Lower lobe of right lung (tissue), 2 donors: ENCODE measurements at places on chromosomes 5 and 9.

GRCh38 chr9:77018058-77018968 is 1.1 kb upstream of the FOXB2 start:
- no peak for DNase-seq

DNA sequence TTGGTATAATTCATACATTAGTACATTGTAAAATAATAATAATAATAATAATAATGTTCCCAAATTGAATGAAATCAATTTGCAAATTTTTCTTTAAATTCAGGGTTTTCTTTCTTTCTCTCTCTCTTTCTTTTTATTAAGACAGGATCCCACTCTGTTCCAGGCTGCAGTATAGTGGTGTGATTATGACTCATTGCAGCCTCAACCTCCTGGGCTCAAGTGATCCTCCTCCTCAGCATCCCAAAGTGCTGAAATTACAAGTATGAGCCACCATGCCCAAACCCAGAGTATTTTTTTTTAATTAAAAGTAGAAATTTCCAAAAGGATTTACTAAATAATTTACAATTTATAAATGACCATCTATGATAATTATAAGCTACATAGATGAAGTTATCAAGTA is 117.7 kb downstream of the HOMER1 start:
- no peak for DNase-seq

DNA sequence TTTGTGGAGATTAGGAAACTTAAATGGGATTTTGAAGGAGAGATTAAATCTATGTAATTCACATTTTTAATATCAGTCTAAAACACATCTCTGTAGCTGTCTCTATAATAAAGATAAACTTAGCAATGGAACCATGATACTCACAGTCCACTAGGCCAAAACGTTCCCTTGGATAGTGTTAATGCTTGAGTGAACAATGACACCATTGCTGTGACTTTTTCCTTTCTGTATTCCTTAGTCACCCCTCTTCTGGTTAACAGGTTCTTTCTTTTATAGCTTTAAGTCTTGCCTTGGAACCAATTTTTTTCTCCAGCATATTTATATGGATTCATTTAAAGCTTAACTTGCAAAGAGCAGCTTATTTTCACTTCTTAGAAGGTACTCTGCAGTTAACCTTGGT is 63.3 kb downstream of the INSL6 start:
- DNase-seq = no peak

DNA sequence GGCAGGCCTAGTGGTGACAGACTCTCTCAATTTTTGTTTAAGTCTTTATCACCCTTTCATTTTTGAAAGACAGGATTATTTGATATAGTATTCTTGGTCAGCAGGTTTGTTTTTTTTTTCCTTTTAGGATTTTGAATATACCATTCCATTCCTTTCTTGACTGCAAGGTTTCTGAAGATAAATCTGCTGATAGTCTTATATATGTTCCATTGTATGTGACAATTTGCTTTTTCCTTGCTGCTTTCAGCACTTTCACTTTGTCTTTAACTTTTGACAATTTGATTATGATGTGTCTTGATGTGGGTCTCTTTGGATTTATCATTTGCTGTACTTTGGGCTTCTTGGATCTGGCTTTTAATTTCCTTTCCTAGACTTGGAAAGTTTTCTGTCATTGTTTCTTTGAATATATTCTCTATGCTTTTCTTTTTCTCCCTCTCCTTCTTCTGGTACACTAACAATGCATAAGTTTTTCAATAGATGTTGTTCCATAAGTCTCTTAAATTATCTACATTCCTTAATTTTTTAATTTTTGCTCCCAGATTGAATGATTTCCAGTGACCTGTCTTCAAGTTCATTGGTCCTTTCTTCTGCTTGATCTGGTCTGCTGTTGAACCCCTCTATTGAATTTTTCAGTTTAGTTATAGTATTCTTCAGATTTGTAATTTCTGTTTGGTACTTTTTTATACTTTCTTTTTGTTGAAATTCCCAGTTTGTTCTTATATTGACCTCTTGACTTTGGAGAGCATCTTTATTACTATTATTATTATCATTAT is 14.6 kb upstream of the FBXW2 start:
- DNase-seq = no peak

DNA sequence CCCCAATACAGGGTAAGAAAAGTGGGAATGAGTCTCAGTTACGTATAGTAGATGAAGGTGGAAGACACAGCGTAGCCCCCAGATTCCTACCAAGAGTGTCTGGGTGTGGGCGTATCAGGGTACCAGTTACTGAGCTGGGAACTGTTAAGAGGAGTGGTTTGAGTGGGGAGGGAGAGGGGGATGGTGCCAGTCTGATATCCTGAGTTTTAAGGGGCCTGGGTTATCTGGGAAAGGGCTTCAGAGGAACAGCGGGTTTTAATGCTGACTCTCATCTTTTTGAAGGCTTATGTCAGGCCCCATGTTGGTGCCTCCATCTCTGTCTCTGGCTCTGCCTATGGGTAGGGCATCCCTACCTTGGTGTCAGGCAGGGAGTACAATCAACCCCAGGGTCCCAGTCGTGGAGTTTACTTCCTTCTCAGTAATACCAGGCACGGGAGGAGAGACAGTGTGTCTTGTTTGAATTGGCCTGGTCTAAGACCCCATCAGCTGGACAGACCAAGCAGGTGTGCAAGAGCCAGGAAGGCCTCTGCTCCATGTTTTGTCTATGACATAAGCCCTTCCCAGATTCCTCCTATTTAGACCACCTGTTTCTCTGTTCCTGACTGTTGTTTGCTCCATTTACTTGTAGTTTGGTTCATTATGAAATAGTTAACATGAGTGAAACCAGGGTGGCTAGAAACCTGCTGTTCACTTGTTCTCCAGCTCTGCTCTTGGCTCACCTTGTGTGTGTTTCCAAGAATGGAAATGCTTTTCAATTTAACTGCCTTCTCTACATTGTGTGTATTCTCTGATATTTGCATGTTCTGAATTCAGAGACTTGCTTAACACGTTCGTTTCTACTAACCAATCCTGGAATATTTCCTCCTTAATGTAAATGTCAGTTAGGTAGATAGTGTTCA is 125.6 kb downstream of the DAB2IP start:
- DNase-seq = no peak

- DNase-seq = no peak
Measured at GRCh38 chr5:148458036-148458888, 74.5 kb downstream of the FBXO38 start.

- DNase-seq = no peak
Measured at GRCh38 chr5:60903356-60903755, 41.5 kb downstream of the ERCC8 start.

DNA sequence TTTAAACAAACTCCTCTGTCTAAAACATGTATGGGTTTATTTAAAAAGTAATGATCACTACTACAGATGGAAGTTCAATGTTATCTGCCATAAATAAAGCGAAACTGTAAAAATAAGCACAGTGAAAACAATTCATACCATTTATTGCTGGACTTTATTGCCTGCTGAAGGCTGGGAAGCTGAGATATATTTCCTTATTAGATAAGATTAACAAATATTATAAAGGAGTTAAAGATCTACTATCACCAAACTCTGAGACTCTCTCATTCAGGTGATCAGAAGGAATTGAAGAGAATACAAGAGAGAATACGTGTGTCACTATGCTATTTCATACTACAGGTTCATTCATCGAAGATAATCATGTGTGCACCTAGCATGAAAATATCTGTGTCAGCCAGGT is 190.9 kb upstream of the ATP10B start:
- DNase-seq = no peak

DNA sequence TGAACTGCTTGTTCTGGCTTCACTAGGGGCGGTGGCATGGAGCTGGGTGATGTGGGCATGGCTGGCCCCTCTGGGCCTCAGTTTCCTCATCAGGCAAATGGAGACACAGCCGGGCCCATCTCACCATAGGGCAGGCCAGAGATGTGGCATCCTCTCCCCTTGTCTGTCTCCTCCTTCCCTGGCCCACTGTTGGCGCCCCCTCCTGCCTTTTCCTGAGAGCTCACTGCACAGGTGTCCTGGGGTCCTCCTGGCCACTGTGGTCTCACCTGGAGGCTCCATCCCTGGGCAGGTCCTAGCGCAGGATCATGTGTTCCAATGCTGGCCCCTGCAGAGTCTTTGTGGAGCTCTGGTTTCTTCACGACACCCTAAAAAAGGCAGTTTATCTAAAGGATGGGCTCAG is 53.5 kb downstream of the NEK6 start:
- DNase-seq = no peak

DNA sequence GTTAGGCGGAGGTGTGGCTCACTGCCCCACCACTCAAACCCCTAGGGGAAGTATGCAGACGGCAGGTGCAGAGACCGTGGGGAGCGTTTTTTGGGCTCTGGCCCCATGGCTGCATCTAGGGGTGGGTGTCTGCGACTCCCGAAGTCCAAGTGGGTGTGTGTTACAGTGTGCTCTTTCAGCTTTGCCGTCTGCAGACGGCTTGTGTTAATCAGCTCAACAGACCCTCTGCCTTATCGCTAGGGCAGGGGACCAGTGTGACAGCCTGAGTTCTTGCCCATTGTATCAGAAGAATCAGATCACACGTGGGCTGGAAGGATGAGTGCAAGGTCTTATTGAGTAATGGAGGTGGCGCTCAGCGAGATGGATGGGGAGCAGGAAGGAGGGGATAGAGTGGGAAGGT is 162.8 kb downstream of the ENC1 start:
- no peak for DNase-seq

DNA sequence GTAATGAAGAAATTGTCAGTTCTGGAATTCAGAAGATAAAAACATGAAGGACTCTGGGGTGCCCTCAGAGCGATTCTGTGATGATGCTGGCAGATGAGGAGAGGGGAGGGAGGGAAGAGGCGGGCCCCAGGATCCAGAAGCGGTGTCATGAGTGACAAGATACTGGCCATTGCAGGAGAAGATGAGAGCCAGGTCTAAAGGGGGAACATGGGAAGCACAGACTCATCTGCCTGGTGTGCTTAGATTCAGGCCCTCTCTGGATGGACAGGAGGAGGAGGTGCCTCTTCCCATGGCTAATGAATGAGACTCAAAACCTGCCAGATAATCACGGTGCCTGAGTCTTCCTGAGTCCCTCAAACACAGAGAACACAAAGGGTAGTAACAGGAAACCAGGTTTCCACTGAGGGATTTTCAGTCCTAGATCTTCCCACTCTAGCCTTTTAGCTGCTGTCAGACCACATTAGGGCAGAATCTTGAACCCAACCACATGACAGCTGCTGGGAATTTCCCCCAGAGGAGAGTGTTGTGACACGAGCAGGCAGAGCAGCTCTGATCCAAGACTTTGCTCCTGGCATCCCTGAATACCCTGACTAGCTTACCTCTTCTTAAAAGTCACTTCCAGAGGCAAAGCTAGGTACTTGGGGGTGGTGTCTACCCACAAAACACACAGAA is 28.2 kb upstream of the HSPA9 start:
- DNase-seq = no peak

- DNase-seq = no peak
Measured at GRCh38 chr9:79256691-79257213, 315.0 kb upstream of the TLE4 start.

GRCh38 chr9:88090151-88090581 is 48.1 kb downstream of the SPATA31C2 start:
- DNase-seq = no peak

GRCh38 chr9:107033966-107034365 is 171.0 kb downstream of the ZNF462 start:
- DNase-seq = no peak

DNA sequence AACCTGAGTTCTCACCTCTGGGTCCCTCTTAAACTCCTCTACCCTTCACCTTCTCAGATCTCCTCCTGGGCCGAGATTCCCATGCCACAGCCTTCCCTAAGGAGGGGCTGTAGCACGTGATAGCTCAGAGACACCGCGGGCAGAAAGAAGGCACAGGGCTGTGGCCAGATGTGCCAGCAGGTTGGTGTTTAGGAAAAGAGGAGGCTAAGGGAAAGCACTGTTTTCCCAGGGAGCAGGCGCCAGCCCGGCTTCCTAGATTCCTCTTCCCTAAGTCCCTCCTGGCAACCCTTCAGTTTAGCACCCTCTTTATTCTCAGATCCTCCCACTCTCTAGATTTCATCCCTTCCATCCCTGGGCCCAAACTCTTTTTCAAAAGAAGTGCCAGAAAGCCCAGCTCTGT is 59.4 kb upstream of the CCNG1 start:
- no peak for DNase-seq

DNA sequence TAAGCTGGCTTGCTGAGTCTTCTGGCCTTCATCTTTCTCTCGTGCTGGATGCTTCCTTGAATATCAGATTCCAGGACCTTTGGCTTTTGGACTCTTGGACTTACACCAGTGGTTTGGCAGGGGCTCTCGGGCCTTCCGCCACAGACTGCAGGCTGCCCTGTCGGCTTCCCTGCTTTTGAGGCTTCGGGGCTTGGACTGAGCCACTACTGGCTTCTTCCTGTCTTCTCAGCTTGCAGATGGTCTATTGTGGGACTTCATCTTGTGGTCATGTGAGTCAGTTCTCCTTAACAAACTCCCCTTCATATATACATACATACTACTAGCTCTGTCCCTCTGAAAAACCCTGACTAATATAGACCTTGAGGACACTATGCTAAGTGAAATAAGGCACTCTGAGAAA is 78.3 kb upstream of the SSBP2 start:
- DNase-seq = no peak

- DNase-seq = no peak
Measured at GRCh38 chr9:74771262-74771585, 116.5 kb downstream of the TRPM6 start.

- DNase-seq = no peak
Measured at GRCh38 chr5:180175015-180175431, 34.0 kb downstream of the RASGEF1C start.

DNA sequence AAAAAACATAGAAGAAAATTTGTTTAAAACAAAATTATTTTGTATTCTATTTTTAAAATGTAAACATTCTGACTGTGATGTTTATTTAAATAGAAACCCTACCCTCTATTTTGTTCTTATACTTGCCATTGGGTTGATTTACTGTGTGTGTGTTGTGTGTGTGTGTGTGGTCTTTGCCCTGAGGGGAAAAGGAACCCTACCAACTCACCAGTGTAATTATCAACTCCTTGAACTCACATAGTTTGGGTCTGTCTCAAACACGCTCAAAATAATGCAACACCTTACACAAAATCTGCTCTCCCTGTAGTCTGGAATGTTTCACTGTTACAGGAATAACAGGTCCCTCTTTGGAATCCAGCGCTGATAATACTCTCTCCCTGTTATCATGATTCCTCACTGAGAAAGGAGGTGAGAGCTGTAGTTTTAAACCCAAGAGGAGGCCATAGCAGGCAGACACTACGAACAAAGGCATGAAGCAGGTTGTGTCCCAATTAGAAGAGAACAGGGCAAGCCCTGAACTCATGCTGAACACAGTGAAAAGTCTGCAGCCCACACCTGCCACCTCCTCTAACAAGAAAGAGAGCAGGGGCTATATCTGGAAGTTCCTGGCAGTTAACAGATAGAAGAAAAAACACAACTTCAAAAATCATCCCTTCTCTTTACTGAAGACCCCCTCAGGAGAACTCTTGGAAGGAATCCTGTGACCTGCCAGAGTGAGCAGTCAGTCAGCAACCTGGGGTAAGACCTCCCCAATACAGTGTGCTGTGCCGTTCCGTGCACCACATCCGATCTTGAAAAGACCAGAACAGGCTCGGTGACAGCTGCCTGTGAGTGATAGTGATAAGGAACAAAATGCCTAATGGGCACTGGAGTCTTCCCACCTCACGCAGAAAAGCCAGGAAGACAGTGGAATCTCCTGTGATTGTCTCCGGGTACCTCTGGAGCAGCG is 608.1 kb upstream of the ADAMTS16 start:
- no peak for DNase-seq
